ENCODE measurements at places on chromosomes 13 and 19.

GRCh38 chr13:48819376-48819775 is 156.3 kb upstream of the FNDC3A start:
- no peak for DNase-seq

- DNase-seq = no peak
Observed at GRCh38 chr13:108597943-108598342, 31.5 kb upstream of the MYO16 start.

DNA sequence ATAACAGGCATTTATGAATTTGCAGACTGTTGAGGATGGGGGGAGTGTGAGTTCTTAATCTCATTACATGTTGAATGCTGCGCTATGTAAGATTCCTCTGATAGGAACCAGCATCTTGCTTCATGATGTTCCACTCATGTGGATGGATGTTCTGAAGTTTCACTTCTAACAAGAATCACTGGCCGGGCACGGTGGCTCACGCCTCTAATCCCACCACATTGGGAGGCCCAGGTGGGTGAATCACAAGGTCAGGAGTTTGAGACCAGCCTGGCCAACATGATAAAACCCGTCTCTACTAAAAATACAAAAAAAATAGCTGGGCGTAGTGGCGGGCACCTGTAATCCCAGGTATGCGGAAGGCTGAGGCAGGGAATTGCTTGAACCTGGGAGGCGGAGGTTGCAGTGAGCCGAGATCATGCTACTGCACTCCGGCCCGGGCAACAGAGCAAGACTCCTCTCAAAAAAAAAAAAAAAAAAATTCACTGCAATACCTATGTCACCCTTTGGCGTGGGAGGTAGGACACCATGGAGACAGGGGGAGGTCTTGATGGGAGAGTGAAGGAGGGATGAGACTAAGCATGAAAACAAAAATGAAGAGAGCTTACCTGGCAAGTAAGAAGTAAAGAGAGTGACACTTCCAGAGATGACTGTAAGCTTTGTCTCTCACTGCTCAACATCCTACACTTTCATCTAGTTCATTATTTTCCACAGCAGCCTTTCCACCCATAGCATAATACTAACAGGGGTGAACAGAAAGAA is 133.0 kb downstream of the DCT start:
- no peak for DNase-seq

DNA sequence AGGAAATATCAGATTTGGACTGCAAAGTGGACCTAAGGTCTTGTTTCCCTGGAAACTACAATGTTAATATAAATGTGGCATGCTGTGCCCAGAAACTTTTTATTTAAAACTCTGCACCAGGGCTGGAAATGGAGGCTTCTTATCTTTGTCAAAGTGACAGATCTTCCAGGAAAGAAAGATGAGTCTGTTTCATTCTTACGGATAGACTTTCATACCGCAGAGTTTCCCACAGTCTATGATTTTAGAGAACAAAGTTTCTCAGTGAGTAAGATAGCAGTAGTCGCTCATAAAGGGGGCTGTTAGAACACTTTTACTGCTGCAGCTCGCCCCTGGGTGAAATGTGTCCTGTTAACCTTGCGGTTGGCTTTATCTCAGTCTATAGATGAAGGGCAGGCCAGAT is 6.7 kb downstream of the CLEC11A start:
- DNase-seq = no peak

DNA sequence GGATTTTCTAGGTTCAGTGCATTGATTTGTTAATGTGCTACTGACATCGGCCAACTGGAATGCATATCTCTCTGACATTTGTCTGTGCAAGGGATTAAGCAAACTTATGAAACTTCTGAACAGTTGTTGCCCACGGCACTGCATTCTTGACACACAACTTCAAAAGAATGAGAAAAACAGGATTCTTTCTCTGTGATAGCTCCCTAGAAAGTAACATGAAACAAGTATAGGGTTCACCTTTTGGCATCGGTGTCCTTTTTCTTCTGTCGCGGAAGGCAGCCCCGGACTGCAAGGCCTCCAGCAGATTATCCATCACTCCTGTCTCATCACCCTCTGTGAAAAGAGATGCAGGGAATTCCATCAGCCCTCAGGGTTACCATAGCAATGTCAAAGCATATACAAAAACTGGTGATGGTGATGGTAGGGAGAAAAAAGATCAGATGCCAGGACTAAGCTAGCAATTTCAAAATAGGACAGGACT is 389.2 kb downstream of the DIAPH3 start:
- no peak for DNase-seq
